Kidney capillary endothelial cell (primary cell): ENCODE measurements at places on chromosomes 2 and 18.
A peak's percentile ranks its signal among the peaks of the same experiment; 100 is the strongest.

- DNase-seq, result no peak
Measured at GRCh38 chr2:100068395-100068794, 74.0 kb downstream of the AFF3 start.

DNA sequence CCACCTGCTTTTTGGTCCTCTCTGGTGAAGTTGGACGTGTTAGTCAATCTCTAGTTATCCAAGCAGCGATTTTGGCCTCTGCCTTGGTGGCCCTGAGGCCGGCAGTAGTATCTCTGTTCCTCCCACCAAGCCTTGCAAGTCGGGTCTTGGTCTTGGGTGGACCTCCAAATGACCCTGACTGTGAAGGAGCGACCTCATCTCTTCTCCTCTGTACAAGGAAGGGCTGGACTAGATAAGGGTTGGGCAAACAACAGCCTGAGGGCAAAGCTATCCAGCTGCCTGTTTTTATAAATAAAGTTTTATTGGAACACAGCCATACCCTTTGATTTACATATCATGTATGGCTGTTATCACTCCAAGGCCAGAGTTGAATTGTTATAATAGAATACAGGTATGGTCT lies 74.6 kb upstream of the FOSL2 start:
- DNase-seq, result no peak

DNA sequence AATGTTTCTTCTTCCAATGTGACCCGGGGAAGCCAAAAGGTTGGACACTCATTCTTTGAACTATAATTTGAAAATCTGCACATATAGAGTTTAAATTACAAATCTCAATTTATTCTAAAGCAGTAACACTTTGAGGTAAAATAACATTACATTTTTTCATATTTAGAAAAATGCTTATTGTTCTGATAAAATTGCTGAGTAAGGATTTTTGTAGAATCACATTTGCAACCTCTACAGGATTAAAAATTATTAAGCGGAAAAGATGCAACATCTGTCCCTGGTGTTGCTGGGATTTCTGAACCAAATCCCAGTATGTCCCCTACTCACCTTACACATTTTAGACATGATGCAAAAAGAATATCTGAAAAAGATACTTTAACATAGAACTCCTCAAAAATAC lies 10.1 kb downstream of the ZNF519 start:
- no peak for DNase-seq

GRCh38 chr2:58594175-58594574 lies 353.1 kb upstream of the FANCL start:
- DNase-seq, result no peak

DNA sequence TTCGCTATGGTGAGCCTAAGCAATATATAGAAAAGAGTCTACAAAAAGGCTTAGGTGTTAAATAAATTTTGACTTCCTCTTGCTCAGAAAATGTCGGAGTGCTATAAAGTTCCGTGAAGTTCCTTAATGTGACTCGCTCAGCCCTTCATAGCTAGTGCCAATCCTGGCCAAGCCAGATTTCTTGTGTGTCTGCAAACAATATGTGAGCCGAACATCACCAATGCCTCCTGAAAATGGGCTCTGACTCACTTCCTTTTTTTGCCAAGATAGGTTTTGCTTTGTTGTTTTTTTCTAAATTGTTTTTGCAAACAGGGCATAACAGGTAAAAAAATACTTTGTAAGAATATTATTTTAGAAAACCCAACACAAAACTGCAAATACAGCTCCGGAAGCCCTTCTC lies 26.1 kb downstream of the CDC42EP3 start:
- peak; percentile 86 for DNase-seq

GRCh38 chr2:114400890-114401289 lies 41.6 kb upstream of the DPP10 start:
- DNase-seq, result no peak

- DNase-seq, result no peak
Measured at GRCh38 chr18:56468396-56468795, 170.0 kb downstream of the TXNL1 start.

- DNase-seq, result no peak
Measured at GRCh38 chr18:42310956-42311355, 355.9 kb downstream of the PIK3C3 start.

GRCh38 chr2:210072922-210073509 lies 70.6 kb downstream of the RPE start:
- DNase-seq, result peak; percentile 40

DNA sequence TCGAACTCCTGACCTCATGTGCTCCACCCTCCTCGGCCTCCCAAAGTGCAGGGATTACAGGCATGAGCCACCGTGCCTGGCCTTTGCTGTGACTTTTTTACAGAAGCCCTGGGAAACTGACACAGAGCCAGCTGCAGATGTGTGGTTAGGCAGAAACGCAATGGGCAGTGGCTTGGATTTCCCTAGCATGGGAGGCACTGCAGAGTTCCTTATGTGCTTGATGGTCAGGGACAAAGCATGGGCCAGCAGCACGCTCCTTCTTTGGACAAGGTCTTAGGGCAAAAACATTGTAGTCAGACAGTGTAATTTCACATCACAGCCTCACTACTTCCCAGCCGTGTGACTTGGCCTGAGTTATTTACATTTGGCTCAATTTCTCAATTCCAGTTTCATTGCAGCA lies 153.9 kb downstream of the RNF144A start:
- no peak for DNase-seq

GRCh38 chr18:808086-808485 lies 4.0 kb downstream of the YES1 start:
- DNase-seq, result no peak

- no peak for DNase-seq
Measured at GRCh38 chr18:57523171-57523956, 63.1 kb downstream of the FECH start.

DNA sequence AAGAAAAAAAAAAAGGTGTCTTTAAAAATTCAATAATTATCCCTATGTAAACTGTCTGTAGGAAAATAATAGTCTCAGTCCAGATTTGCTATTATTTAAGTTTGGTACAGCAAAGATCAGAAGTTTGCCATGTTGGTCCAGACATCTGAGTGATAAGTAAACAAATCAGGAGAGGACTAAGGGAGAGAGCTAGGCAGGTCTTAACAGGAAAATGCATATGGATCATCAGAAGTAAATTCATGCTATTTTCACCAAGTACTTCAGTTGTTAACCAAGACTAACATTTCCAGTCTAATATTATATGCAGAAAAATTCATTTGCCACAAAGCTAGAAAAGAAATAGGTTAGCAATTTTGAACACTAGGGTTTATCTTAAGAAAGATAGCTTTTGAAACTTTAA lies 95.0 kb upstream of the STK17B start:
- DNase-seq, result no peak

DNA sequence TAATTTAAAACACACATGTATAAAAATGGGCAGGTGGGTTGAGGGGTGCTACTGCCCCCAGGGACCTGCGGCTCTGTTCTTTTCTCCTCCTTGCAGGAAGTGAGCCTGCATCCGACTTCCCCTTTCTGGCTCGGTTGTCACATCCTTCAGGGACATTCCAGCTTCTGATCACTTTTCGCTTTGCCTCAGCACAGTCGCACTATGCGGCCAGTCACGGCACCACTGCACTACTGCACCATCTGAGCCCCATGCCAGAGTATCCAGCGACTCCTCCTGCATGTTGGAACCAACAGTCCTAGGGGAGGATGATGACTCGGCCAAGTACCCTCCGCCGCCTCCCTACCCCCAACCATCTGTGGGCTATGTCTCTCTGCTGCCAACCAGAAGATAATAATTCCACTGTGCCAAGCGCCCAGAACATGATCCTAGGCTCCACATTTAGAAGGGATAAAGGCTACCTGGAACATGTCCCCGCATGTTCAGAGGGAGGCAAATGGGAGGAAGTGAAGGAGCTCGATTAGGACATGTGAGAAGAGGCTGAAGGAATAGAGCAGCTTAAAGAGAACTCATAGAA lies 17.6 kb downstream of the CDC42EP3 start:
- no peak for DNase-seq

DNA sequence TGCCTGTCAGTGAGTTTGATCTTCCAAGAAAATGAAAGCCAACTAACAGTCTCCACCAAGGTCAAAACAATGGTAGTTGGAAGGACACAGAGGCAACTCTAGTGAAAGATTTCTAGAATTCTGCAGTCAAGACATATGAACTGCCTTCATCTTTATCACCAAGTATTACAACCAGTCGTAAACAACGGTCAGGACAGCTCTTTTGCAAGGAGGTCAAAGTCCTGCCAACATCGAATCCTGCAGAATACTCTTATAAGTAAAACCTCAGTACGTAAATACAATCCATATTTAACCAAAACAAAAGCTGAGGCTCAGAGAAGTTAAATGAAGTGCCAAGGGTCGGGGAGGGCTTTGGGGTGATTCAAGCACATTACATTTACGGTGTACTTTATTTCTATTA lies 3.1 kb downstream of the FEZ2 start:
- DNase-seq, result no peak

DNA sequence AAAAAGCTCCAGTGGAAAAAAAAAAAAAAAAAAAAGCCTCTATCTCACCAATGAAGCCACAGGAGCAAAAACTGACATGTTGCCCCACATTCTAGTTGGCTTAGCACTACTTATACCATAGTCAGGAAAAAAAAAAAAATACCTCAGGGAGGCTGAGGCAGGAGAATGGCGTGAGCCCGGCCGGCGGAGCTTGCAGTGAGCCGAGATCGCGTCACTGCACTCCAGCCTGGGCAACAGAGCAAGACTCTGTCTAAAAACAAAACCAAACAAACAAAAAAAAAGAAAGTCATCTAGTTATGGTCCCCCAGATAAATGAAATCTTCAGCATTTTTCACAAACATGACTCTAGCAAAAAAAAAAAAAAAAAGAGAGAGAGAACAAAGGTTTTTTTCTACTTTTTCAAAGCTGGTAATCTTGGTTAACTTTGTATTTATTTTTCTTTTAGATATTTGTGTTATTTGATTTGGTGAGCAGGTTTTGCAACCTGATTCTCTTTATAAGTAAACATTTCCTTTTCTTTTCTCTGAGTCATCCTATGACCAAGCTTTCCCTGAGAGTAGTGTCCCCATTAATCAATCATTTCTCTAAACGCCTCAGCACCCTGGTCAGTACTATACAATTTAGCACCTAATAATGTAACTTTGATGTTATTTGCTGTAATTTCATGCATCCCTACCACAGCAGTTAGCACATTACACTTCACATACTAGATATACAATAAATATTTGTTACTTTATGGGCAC lies 273.7 kb upstream of the PIK3C3 start:
- DNase-seq, result no peak

GRCh38 chr18:9655232-9655767 lies 40.9 kb upstream of the PPP4R1 start:
- no peak for DNase-seq

DNA sequence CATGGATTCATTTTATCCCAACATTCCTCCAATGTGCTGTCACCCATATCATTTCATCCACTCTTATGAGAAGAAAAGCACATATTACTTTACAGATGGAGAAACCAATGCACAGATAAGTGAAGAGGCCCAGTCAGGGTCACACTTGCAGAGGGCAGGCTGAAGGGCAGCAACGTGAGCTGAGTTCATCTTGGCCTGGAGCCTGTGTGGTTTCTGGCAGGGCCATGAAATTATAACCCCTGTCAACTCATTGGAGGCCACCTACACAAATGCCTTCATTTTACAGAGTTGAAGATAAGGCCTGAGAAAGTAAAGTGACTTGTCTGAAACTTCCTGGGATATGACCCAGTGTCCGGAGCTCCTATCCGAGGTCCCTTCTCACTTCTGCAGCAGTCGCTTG lies 88.4 kb upstream of the NRP2 start:
- no peak for DNase-seq

GRCh38 chr2:226611944-226612318 lies 187.7 kb downstream of the IRS1 start:
- no peak for DNase-seq

- DNase-seq, result peak; percentile 48
Measured at GRCh38 chr2:197215748-197216360, 94.7 kb downstream of the ANKRD44 start.
